ENCODE measurements at places on chromosomes 6 and 20.

GRCh38 chr6:149499066-149499465 is 14.3 kb upstream of the ZC3H12D start:
- DNase-seq = no peak

GRCh38 chr6:30615219-30615957 is 1.7 kb downstream of the PPP1R10 start:
- DNase-seq = peak; percentile 74

- peak; percentile 4 for DNase-seq
These were observed 139.4 kb downstream of the ID4 start for GRCh38 chr6:19976411-19977129.

DNA sequence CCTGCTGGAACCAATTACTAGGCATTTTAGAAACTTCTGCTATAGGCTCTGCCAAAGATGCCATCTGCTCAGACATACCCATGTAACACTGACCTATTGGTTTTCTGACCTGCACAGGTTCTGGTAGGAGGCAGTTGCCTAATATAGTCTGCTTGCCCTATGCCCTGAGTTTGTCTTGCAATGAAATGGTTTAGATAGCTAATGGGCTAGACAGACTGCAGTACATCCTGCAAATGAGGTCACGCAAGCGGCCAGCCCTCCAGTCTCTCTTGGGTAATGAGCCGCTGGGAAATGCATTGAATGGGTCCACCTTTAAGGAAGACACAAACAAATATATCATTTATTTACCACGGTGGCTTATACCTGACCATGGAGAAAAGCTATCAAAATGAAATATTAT is 90.6 kb upstream of the B3GAT2 start:
- no peak for DNase-seq

DNA sequence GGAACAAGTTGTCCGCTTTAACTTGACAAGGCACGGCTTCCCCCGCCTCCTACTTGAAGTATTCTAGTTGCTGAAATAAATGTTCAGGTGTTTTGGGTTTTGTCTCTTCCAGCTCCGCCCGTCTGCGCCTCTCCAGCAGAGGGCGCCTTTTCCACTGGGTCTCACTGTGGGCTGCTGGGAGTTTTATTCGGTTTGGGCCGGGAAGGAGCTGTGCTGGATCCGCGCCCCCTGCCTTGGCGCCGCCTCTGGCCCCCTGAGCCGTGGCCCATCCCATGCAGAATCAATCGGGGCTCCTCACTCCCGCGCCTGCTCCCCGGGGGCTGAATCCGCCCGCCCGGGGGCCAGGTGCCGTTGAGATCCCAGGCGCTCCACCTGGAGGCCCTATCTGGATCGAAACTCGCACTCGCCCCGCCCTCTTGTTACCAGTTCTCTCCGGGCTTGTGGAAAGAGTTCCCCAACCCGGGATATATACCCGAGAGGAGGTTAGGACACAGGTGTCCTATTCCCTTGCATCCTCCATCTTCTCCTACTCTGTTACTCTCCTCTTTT is 51.0 kb upstream of the TCF21 start:
- peak; percentile 7 for DNase-seq

GRCh38 chr6:127177030-127177922 is 58.8 kb downstream of the RSPO3 start:
- no peak for DNase-seq

DNA sequence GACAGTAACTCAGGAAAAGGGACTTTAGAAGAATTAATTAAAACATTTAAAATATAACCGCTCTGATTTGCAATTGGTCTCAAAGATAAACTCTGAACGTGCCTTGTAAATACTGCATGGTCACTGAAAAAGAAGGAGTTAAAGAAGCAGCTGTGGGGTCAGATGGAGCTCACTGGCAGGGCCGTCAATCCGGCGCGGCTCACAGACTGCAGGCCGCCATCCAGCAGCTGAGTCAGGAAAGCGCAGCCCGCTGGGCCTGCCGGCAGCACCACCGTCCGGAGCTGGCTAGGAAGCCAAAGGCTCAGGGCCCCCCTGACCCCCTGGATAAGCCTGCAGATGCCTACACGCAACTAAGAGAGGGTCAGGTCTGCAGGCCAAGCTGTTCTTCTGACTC is 54.2 kb upstream of the FRMD1 start:
- no peak for DNase-seq

GRCh38 chr6:142118925-142119324 is 13.8 kb upstream of the GJE1 start:
- no peak for DNase-seq

GRCh38 chr6:70709826-70710225 is 42.1 kb downstream of the SMAP1 start:
- DNase-seq = no peak

DNA sequence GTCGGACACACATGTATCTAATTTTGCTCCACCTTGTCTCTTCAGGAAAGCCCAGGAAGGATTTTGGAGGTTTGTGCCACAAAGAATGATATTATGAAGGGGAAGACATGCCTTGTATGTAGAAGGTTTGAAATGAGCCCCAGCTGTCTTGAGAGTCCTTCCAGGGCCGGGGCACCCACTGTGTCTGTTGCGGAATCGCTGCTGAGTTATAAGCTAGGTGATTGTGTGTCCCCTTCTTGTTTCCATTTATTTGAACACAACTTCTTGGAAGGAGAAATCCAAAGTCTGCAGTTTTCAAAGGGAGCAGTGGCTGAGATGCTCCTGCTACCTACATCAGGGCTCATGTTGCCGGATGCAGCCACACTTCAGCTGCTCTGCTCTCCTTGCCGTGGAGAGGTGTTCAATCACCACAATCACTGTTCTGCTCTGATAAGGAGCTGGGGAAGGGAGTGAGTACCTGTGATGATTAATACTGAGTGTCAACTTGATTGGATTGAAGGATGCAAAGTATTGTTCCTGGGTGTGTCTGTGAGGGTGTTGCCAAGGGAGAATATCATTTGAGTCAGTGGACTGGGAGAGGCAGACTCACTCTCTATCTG is 828.6 kb downstream of the QKI start:
- DNase-seq = no peak

DNA sequence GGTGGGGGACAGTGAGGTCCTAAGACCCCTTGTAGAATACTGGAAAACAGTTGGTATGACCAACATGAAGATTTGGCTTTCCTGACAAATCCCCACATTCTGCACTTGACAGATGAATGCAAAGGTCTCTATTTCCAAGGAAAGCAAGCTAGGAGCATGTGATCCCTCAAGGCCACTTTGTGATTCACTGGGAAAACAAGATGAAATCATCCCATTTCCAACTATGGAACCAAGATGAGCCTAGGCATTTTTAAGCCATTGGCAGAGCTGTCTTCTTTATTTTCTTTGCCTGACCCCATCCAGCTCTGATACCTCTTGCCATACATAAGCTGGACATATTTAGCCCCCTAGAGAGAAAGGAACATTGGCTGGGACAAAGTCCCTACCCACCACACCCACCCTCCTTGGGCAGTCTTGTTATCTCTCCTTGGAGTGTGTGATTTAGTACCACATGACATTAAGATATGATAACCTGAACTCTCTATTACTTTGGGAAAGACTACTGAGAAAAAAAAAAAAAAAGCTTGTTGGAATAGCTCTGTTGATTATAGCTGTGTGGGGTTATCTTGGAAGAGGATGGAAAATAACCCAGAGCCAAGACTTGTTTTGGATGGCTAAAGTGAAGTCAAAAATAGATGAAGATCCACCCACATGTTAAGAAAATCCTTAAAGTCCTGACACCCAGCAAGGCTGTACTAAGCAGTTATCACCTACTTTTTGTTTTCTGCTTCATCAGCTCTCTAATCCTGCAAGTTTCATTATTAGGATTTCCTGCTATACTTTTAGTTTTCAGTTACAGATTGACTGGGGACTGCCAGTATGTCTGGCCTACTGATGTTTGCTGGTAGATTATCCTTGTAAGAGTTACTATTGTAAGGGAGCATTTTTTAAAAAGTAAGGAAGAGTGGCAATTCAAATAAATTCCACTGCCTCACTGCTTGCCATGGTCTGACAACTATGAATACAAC is 90.1 kb upstream of the PREP start:
- DNase-seq = no peak

- no peak for DNase-seq
These were observed 6.5 kb downstream of the PLEKHG1 start for GRCh38 chr6:150606168-150606591.

DNA sequence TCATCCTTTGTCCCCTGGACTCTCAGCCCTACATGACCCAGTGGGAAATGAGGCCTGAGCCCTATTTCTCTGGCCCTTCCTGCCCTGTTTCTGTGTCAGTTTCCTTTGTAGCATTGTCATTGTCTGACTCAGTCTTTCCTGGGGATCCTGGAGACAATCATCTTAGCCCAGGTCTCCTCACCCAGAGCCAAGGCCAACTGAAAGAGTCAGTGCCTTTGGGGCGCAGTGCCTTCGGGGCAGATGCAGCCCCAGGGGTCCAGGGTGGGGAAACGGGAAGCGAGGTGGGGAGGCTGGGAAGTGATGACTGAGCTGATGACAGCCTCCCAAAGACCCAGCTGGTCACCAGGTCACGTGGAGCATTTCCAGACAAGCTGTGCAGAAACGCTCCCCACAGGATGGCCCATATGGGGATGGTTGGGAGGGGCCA is 93.3 kb upstream of the SULF2 start:
- no peak for DNase-seq
